T-helper 2 cell treated with Interferon-gamma antibody and Interleukin-4, amounts not matched to agents 5 μg/mL and 100 μg/mL, for 36 hours (primary cell): ENCODE measurements at places on chromosomes 1 and 21.

DNA sequence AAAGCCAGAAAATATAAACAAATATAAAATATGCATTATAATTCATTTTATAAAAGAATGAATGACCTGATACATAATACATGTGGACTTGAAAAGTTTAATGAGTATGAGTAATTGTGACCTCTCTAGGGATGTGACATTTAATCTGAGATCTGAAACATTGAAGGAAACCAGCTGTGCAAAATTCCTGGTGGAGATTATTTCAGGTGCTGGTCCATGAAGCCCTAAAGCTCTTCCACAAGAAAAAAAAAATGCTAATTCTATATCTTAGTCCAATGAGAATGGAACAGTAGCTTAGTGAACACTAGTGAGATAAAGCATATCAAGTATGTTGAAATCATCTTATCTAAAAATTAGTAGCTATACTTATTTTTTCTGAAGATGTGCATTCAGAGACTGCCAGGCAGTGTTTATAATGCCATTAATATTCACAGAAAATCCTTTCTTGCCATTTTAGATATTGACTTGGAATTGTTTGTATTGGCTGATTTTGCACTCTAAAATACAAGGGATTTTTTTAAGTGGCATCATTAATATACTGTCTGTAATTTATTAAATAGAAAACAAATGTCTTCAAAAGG lies 1485.9 kb downstream of the PLA2G4A start:
- no peak for DNase-seq

GRCh38 chr21:26106562-26106961 lies 64.0 kb downstream of the APP start:
- DNase-seq: no peak

DNA sequence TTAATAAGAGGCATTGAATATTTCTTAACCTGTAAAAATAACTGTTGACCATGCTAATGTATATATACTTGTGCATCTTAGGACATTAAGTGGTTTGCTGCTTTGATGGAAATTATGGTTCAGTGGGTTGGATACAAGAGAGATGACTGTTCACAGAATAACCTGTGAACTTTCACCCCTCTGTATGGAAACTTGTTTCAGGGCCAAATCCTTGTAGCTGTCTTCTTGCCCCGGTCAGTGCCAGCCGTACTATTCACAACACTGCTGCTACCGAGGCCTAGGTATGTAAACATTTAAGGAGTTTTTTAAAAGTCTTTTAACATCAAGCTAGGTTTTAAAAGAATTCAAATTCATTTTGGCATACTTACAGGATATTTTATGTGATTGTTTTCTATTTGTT lies 16.1 kb downstream of the DONSON start:
- no peak for DNase-seq

DNA sequence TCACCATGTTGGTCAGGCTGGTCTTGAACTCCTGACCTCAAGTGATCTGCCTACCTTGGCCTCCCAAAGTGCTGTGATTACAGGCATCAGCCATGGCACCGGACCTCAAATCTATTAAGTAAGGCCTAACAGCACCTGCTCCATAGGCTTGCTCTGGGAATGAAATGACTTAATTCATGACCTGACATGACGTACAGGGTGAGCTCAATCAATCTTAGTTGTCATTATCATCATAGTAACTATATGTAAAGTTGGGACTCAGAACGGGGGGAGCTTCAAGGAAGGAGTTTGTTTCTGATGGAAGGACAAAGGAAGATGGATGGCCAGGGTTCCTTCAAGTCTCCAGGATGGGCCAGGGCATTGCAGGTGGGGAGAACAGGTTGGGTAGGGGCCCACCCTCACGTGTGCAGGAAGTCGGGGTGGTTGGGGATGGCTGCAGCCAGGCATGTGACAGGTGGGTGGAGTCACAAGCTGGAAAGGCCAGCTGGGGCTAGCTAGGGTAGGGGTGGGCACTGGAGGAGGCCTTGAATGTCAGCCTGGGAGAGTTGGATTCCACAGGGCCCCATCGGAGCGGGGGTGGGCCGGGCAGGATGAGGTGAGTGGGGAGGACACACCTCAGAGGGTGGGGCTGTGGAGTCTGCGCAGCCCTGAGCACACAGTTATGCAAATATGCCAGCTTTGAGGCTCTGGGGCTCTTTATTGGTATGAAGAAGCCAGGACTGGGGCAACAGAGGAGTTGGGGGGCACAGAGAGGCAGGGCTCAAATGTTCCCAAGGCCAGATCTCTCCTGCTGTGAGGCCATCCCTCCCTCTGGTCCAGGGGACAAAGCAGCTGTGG lies 9.6 kb downstream of the TRIM62 start:
- DNase-seq: no peak

DNA sequence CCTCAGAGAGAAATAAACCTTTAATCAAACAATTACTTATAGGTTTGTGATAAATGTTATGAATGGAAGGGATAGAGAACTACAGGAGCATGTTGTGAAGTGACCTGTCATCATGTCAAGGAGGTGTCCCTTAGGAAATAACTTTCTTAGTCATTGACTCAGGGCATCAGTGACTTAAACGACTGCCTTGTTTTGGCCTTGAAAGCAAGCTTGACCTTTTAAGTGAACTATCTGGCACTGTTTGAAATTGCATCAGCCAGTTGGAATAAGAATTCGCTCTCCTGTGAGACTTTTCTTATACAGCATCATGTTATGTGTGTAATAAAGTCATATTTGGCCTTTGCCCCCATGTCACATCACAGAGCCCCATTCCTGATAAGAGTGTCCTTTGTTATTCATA lies 30.9 kb downstream of the LRRC8B start:
- DNase-seq: no peak

DNA sequence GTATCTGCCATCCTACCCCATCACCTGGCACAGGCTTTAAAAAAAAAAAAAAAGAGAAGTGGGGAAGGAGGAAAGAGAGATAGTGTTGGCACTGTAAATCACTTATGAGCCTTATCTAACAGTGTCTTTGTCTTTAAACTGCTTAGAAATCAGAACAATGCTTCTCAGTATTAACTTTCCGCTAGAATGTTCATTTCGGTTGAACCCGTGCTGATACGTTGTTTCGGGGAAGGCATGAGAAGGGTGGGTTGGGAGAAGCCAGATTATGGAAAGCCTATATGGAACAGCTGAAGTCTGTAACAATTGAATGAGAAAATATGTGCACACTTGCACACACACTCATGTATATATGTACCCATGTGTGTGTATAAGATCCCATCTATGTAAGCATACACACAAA lies 170.8 kb downstream of the GALNT2 start:
- DNase-seq: no peak

DNA sequence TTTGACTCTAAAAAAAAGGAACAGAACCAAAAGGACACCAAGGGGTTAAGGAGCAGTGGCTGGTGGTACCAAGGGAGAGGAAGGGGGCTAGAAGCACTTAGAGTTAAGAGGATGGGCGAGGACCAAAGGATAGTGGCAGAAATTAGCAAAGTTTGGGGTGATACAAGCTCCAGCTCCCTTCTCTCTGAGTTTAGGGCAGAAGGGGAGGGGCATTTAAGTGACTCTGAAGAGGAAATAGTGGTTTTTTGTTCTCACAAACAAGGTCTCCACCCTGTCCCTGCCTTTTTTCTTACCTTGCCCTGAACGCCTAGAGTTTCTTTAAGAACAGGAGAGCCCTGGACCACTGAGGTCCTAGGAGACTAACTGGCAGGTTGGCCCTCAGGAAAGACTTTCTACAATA lies 3.3 kb downstream of the CDC42SE1 start:
- no peak for DNase-seq

DNA sequence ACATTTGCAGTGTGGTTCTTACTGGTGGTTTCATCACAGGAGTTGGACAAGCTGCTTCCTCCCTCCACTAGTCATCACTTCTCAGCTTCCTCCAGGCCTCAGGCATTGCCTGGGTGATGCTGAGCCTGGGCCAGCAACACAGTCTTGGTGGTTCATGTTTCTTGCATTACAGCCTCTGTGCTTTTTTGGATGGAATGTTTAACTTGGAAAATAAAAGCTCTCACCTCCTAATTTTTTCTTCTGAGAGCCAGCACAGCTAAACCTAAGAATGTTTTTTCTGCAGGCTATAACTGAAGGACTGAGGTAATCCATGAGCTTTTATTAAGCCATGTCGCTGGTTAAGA lies 66.1 kb upstream of the RHOU start:
- DNase-seq: no peak

DNA sequence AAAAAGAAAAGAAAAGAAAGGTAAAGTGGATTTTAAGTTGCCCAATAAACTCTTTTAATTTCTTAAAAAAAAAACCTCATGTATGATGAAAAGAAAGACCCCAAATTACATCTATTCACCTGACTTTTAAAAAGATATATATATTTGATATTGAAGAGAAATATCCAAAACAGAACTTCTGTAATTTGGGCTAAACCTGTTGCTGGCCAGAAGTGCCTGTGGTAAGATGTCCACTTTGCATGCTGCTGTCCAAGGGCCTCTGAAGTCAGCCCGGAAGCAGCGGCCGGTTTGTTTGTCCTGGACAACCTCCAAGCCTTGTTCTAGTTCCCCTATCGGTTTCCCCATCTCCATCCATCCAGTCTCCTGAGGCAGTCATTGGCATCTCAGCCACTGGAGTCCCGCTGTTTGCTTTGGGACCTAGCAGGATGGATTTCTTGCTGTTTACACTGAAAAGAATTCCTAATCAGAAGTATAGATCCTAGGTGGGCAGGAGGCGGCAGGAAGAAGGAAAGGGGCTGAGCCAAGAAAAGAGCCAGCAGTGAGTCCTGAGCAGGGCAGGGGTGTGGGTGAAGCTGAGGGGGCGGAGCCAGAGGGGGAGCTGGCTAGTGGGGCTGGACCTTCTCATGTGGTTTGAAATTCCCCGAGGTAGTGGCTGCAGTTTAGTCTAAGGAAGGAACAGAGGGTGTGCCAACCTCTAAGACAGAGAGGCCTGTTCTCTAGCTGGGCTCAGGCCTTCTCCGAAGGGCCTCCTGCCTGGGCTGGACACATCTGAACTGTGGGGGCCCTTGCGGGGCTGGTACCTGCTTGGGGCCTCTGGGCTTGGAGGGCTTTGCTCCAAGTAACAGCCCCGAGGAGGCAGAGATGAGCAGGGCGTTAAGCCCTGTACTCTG lies 3.3 kb downstream of the NCMAP start:
- no peak for DNase-seq

GRCh38 chr1:225626698-225627097 lies 26.2 kb downstream of the ENAH start:
- no peak for DNase-seq

- no peak for DNase-seq
These were observed 32.4 kb downstream of the PSMG1 start for GRCh38 chr21:39150877-39151276.

- DNase-seq: no peak
These were observed 126.2 kb downstream of the SIK1 start for GRCh38 chr21:43300496-43301408.

GRCh38 chr1:184597650-184598357 lies 156.9 kb downstream of the EDEM3 start:
- no peak for DNase-seq

DNA sequence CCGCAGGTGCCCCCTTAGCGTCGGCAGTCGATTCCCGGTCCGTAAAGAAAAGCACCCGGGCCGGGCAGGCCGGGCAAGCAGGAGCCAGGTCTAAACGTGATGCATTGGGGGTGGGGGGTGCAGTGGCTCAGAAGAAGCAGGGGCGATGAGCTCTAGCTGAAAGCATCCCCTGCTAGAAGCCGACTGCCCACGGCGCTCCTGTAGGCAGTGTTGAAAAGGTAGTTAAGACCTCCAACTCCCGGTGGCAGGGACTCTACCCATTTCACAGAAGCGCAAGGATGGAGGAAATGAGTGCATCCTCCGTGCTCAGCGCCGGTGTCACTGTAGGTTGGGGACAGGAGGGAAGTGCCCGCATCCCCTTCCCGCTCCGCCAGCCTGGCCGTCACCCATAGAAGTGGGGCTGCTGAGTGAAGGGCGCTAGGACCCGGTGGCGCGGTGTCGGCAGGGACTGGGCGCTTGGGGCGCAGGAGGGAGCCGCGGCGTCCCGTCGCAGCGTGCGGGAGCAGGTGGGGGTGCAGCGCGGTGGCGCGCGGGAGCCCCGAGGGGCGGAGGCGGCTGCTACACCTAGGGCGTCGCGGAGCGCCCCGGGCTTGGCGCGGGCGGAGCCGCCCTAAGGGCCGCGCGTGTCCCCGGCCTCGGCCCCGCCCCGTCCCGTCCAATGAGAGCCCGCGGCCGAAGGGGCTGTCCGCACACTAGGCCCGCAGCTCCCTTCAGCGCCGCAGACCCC lies at the start of gene WNT2B:
Gene WNT2B, plus strand, starts transcription at position 688 of the 727 bp plus-strand sequence. CDS start 298 bp downstream, outside the sequence.
- peak; percentile 40 for DNase-seq

DNA sequence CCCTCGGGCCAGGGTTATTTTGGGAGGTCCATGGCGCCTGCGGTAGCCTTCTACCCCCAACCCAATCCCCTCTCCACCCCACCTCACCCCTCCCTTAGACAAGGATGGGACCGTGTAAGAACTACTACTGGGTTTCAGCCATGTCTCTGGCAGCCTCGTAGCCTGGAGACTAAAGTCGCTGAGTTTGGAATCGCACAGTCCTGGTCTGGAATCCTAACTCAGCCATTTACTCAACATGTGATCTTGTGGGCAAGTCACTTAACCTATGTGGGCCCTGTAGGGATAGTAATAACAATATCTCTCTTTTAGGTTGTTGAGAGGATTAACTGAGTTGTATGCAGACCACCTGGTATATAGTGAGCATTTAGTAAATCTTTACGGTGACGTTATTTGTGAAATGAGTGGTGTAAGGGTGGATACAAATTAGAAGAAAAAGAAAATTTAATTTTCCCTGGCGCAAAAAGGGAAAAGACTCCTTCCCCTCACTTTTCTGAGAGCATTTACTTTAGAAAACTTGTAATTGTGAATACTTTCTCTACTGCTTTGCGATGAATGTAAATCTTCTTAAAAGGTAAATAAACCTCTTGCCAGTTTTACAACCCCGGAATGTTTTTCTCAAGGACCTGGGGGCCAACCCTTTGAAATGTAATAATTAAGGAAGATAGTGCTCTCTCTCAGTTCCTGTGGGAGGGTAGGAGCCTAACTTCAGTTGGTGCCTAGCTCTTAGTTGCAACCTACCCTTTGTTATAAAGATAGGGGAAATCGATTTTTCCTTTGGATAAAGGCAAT lies 615 bp upstream of the MRPS15 start:
- no peak for DNase-seq
